ENCODE measurements at places on chromosomes 12 and 14.

- no peaks in the 10 kb centered on the region for H3K36me3 ChIP-seq
- H3K4me1 ChIP-seq, result peaks cover 8% of the 10 kb centered on the region
- no peak overlapping the region for H3K4me3 ChIP-seq
- no peak overlapping the region for H3K27ac ChIP-seq
Measured at GRCh38 chr12:19428246-19428645, 11.0 kb upstream of the AEBP2 start.

- H3K4me3 ChIP-seq, result peak overlapping the region; percentile 80
- no peaks in the 10 kb centered on the region for H3K4me1 ChIP-seq
- DNase-seq, result no peak
Measured at GRCh38 chr12:95216711-95217376, 423 bp downstream of the FGD6 start.

DNA sequence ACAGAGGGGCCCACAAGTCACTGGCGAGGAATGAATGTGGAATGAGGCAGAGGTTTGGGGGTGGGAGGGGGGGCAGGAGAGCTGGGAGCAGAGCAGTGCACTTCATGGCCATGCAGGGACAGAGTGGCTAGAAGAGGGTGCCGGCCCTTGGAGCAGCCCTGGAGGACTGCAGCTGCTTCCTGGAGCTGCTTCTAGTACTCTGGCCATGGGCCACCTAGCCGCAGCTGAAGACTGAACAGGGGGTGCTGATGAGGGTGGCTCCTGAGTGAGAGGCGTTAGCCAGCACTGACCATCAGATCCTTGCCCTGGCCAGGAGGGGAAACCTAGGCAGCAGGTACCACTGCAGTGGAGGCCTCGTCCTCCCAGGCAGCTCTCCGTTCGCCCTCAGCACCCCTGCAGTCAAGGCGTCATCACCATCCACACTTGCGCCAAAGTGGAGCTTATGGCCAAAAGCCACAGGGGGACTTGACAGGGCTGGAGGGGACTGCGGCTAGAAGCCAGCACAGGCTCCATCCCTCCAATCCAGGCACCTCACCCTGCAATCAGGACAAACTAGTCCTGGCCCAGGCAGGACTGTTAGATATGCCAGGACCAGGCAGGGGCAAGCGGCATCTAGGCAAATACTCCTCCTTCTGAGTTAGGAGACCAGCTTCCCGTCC is 16.4 kb downstream of the OTUB2 start:
- H3K4me3 ChIP-seq, result no peak overlapping the region
- DNase-seq, result peak; percentile 34
- no peak overlapping the region for H3K27ac ChIP-seq

GRCh38 chr12:5088586-5089264 is 45.0 kb downstream of the KCNA5 start:
- peaks cover 2% of the 10 kb centered on the region for H3K27me3 ChIP-seq
- H3K36me3 ChIP-seq, result no peaks in the 10 kb centered on the region
- peaks cover 11% of the 10 kb centered on the region for H3K4me1 ChIP-seq
- peak; percentile 13 for DNase-seq
- no peak overlapping the region for H3K4me3 ChIP-seq

GRCh38 chr14:54579621-54580020 is 12.7 kb downstream of the SAMD4A start:
- no peak overlapping the region for H3K27ac ChIP-seq
- H3K4me1 ChIP-seq, result peaks cover 22% of the 10 kb centered on the region
- peaks cover 18% of the 10 kb centered on the region for H3K36me3 ChIP-seq
- DNase-seq, result peak; percentile 53

DNA sequence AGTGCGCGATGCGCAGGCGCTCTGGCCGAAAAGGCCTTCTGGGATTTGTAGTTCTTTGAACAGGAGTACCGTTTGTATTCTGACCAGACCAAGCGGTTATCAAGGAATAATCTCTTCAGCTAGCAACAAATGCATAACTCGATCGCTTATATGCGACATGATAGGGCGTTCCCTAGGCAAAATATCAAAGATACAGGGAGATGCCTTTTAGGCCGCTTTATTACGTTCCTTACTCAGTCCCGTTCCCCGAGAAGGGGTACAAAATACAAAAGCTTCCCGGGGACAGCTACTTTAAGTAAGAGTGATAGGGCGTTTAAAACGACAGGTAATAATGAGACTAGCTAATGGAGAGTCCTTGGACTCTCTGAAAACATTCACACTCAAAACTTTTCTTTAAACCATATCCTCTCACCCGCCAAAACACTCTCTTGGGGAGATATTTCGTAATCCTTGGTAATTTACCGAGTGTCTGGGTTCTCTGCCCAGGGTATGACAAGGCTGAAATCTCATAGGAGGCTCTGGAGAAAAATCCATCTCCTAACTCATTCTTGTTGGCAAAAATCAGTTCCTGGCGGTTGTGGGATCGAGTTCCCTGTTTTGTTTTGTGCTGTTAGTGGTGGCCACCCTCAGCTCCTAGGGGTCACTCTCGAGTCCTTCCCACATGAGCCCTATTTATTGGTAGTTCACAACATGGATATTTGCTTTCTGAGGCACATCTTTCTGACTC is 412 bp upstream of the SNW1 start:
- peaks cover 18% of the 10 kb centered on the region for H3K4me1 ChIP-seq
- peak overlapping the region; percentile 99 for H3K27ac ChIP-seq

DNA sequence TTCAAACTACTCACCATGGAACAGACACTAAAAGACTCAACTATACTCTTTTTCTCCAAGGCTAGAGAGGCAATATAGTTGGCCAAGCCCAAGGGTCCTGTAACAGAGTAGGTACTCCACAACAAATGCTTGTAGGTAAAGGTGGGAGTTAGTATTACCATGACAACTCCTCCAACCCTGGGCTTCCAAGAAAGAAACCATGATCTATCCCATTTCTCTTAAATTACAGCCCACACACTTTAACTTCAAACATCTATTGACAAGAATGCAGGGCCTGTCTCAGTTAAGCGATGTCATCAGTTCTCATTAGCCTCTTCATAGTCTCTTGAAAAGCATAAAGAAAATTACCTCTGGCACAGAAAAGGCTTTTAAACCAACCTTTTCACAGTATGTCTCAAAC is 25.0 kb downstream of the ERH start:
- H3K27me3 ChIP-seq, result no peaks in the 10 kb centered on the region
- H3K4me3 ChIP-seq, result no peak overlapping the region
- peaks cover 20% of the 10 kb centered on the region for H3K36me3 ChIP-seq
- no peaks in the 10 kb centered on the region for H3K4me1 ChIP-seq

GRCh38 chr14:99281396-99281795 is 9.4 kb upstream of the BCL11B start:
- H3K27me3 ChIP-seq, result peaks cover 42% of the 10 kb centered on the region
- no peak overlapping the region for H3K27ac ChIP-seq
- no peak for DNase-seq
- H3K4me3 ChIP-seq, result no peak overlapping the region
